SJCRH30 (cell line): ENCODE measurements at places on chromosomes 4 and X.
A peak's percentile ranks its signal among the peaks of the same experiment; 100 is the strongest.

GRCh38 chr4:123937581-123937980, 541.0 kb downstream of the SPRY1 start:
- DNase-seq, result peak; percentile 43

DNA sequence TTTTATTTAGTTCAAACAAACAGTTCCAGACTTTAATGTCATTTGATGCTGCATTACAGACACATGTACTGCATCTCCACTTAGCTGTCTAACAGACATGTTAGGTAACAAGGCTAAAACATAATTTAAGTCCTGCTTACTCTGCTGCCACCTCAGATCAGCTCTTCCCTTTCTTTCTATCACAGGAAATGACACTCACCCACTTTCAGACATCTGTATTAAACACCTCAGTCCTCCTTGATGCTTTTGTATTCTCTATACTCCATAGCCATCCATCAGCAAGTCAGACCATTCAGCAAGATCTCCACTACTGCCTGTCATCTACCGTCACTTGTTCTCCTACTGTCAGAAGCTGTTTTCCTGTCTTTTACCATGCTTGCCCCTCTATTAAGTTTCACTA, 405.4 kb downstream of the IL15 start:
- DNase-seq, result no peak

- DNase-seq, result peak; percentile 38
These were observed 96.7 kb downstream of the ITM2A start for GRCh38 chrX:79270401-79270800.

GRCh38 chr4:103359900-103360299, 161.8 kb upstream of the CENPE start:
- DNase-seq, result no peak

GRCh38 chr4:2937146-2937857, 25.9 kb downstream of the NOP14 start:
- DNase-seq, result no peak

GRCh38 chr4:168716406-168717129, 219.7 kb downstream of the PALLD start:
- DNase-seq, result no peak

GRCh38 chr4:142360657-142361056, 485.4 kb downstream of the INPP4B start:
- no peak for DNase-seq

DNA sequence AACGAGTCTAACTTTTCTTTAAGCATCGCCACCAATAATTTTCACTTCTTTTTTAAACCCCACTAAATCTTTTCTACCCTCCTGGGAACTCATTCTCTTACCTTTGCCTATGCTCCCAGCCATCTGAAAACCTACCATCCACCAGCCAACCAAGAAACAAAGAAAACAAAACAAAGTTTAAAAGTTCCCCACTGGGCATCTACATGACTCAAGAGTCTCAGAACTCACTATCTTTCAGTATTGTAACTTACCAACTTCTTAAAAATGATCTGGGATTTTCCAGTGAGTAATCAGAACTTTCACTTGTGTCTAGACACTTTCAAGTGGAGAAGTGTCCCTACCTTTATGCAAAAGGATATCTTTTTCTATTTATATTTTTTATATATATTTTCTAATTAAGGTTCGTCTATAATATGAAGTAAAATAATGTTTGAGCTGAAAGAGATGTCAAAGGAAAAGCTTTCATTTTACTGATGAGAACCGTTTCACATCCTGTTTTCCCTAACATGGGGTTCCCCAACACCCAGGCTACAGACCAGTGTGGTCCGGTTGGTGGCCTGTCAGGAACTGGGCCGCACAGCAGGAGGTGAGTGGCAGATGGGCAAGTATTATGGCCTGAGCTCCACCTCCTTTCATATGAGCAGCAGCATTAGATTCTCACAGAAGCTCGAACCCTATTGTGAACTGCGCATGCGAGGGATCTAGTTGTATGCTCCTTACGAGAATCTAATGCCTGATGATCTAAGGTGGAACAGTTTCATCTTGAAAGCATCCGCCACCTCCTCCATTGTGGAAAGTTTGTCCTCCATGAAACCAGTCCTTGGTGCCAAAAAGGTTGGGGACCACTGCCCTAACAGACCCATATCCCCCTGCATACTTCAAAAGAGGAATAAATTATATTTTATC, 9.8 kb upstream of the TIGD2 start:
- DNase-seq, result no peak

GRCh38 chr4:24713604-24714003, 81.8 kb upstream of the SOD3 start:
- DNase-seq, result no peak

DNA sequence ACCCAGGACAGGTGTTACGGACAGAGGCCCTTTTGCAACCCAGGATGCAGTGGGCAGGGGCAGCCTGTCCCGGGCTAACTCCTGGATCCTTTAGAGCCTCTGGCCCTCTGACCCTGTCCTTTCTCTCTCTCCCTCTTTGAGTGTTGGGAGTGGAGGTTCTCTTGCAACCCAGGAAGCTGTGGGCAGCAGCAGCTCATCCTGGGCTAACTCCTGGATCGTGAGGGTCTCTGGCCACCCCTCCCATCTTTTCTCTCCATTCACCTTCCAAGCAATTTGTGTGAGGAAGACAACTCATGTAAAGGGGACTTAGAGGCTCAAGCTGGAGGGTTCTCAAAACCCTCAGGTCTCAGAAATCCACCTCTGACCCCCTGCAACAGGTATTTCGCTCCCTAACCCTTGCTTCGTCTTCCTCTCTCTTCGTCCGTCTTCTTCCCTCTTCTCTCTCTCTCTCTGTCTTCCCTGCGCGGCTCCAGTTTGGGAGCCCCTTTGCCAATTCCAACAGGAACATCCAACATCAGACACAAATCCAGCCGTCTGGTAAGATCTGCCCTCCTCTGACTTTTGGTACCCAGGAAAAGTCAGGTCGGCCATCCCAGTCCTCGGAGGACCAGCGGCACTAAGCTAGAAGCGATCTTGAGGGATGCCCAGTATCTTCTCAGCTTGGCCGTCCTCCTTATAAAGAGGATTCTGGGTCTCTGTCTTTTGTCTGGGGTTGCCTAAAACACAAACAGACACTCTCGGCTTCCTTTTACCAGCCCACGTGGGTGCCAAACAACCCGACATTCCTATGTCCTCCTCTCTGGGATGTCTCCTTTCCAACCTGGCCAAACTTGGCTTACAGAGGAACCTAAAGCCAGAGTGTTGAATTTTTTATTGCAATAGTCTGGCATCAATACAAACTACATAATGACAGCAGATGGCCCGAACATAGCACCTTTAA, 7.9 kb downstream of the ASMTL start:
- DNase-seq, result no peak

- DNase-seq, result no peak
These were observed 31.1 kb downstream of the FGFBP1 start for GRCh38 chr4:15907430-15907829.

DNA sequence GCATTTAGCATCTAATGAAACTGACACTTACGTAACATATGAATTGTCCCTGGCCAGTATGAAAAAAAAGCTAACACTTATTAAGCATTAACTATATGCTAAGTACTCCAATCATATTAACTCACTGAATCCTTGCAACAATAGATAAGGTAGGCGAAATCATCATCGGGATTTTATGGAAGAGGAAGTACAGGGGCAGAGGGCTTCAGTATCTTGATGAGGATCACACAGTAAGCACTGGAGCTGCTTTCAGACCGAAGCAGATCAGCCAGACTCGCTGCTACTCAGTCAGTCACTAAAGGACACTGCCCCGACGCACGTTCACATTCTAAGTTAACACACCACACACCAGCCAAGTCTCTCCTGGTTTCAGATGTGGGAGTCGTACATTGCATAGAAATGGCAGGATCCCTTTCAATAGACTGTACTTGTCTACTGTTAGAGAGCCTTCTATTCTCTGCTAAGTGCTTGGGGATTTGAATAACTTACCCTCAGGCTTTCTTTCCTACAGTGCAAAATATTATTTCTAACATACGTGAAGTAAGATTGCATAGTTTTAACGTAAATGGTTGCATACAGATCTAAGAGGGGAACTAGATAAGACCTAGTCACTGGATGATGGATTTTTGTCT, 540.2 kb upstream of the TENM3 start:
- DNase-seq, result no peak

- DNase-seq, result peak; percentile 77
These were observed 88.8 kb downstream of the DRD5 start for GRCh38 chr4:9870165-9870790.

DNA sequence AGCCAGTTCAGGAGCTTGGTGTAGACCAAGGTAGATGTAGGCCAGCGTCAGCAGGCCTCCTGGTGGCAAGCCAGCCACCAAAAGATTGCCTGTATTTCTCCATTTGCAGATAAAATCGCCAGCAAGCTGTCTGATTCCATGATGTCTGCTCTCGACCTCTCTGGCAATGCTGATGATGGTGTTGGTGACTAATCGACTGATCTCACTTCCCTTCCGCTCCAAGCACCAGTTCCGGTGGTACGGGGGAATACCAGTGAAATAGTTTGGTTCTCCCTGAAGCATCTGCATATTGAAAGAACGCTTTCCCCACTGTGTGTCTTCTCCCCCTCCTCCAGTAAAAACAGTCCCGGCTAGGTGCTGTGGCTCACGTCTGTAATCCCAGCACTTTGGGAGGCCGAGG, 30.4 kb downstream of the GNL3L start:
- no peak for DNase-seq

DNA sequence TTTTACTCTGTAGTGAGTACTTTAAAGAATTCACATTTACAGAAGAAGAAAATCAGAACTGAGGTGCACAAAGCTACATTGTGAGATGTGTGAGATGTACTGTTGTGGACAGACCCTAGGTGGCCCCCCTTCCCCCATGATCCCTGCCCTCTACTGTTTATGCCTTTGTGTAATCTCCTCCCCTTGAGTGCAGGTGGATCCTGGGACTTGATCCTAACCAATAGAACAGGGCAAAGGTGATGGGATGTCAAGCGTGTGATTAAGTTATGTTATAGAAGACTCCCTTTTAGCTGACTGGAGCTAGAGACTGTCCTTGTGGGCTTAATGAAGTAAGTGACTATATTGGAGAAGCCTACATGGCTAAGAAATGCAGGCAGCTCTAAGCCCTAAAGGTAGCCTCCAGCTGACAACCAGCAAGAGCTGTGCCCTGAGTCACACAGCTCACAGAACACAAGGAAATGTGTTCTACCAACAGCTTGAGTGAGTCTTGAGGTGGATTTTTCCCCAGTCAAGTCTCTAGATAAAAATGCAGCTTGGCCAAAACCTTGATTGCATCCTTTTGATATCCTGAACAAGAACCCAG, 225.2 kb upstream of the LEF1 start:
- DNase-seq, result no peak

DNA sequence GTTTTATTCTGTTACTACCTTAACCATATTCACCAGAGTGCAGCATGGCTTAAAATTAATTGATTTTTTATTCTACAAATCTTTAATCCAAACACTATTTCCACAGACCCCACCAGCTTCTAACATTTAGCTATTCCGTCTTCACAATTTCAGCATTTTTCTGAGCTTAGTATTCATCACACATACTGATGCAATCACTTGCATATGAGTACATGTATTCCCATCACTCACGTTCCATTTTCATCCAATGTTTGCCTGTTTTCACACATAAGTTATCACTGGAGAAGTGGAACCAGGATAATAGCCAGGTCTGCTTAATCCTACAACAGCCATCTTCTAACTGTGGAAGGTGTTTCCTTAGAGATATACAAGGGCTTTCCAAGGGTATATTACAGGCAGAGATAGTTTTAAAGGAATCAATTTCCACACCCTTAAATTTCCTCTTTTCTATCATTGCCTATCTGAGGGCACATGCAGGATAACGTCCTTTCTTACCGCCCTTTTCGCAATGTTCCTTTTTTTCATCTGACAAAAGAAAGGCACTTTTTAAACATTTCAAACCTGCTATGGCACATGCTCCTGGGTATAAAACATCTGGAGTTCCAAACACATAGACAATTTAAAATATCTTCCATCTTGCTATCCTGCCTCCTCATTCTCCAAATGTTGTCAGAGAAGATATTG, 115.8 kb downstream of the CORIN start:
- no peak for DNase-seq

GRCh38 chrX:49934148-49934547, 11.8 kb downstream of the CLCN5 start:
- DNase-seq, result no peak

GRCh38 chr4:76892601-76893000, 5.3 kb downstream of the SOWAHB start:
- no peak for DNase-seq

DNA sequence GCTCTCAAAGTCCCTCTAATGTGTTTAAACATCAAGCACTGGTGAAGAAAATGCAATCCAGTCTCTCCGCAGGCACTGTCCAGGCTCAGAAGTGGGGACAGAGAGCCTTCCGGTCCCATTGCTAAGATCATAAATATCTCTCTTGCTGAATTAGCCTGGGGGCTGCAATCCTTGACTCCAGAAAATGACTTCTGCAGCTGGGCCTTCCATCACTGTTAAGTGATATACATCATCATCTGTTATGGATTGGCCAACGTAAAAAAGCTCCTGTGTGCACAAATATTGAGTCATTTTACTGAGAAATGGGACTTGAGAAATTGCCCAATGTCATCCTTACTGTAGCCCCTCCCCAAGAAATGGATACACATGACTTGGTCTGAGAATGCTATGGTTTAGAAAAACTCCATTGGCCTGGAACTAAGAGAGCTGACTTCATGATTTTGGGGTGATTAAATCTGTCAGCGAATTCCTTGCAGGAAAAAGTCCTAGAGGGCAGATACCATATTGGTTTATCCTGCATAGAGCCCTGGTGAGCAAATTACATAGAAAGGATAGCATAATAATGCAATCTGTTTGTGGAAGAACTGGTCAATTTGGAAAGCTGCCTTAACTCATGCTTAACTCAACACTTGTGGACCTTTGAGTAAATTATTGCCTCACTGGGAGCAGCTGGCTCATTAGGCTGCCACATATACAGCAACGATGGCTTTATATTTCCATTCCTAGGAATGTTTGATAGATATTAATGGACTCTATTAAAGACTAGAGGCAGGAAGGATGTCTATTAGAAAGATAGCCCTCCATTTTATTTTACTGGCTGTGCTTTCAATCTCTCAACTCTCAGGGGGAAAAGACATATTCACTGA, 346.1 kb downstream of the GBA3 start:
- no peak for DNase-seq

DNA sequence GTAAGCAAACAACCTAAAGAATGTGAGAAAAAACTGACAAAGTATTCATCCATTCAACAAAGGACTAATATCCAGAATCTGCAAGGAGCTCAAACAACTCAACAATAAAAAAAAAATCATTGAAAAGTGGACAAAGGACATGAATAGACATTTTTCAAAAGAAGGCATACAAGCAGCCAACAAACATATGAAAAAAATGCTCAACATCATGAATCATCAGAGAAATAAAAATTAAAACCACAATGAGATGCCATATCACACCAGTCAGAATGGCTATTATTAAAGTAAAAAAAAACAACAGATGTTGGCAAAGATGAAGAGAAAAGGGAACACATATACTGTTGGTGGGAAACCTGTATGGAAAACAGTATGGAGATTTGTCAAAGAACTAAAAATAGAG, 120.7 kb upstream of the ADGRL3 start:
- DNase-seq, result no peak

- DNase-seq, result no peak
These were observed 250.6 kb upstream of the NDST3 start for GRCh38 chr4:117783716-117784115.
